ENCODE measurements at places on chromosomes 2 and 18.
A peak's percentile ranks its signal among the peaks of the same experiment; 100 is the strongest.

DNA sequence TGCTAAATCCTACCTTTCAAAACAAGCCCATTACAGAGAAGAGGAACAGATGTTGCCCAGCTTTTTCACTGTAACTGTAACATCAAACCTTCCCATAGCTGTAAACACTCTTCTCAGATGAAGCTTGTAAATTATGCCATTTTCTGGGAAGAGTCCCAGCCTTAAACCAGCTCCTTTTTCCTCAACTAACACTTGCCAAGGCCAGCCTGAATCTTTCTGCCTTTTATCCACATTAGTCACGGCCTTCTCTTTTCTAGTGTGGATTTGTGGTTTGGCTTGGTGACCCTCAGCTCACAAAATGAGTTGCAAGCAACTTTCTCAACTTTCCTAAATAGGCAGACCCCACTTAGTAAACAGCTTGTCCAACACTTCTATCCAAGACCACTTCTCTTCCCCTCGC, 90.2 kb downstream of the CABLES1 start:
- DNase-seq: no peak

DNA sequence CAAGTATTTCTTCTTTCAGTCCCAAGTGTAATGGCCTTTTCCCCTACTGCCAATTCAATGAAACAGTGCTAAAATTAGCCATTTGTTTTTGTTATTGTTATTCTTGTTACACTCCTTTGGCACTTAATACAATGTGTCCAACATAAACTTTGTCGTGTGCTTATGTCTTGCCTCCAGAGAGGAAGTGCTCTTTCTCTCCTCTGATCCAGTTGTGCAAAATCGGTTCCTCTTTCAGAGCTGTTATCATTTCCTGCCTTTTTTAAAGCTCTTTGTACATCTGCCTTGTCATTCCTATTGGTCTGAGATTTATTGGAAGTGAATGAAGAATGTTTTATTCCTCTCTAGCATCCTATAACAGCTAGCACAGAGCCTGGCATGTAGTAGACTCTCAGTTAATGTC, 623.2 kb upstream of the ID2 start:
- DNase-seq: peak; percentile 20

GRCh38 chr2:213545481-213545880, 261.2 kb downstream of the SPAG16 start:
- DNase-seq: no peak

- peak; percentile 84 for DNase-seq
Measured at GRCh38 chr2:220670511-220670910, 901.6 kb downstream of the EPHA4 start.
